Muscle of leg (tissue), 16 donors: ENCODE measurements at places on chromosomes 13 and 19.

DNA sequence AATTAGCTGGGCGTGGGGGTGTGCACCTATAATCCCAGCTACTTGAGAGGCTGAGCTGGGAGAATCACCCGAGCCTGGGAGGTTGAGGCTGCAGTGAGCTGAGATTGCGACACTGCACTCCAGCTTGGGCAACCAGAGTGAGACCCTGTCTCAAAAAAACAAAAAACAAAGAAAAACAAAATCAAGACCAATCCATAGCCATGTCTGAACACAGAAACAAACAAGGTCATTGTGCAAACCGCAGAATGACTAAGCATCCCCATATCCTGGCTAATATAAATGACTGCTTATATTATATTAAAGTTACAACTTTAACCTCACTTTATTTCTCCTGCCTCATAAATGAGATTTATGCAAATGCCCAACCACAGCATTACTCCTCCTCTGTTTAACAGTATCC is 2.3 kb upstream of the LYPD3 start:
- no peak for DNase-seq

GRCh38 chr13:23671377-23671776 is 101.2 kb downstream of the TNFRSF19 start:
- DNase-seq: peak; percentile 61

DNA sequence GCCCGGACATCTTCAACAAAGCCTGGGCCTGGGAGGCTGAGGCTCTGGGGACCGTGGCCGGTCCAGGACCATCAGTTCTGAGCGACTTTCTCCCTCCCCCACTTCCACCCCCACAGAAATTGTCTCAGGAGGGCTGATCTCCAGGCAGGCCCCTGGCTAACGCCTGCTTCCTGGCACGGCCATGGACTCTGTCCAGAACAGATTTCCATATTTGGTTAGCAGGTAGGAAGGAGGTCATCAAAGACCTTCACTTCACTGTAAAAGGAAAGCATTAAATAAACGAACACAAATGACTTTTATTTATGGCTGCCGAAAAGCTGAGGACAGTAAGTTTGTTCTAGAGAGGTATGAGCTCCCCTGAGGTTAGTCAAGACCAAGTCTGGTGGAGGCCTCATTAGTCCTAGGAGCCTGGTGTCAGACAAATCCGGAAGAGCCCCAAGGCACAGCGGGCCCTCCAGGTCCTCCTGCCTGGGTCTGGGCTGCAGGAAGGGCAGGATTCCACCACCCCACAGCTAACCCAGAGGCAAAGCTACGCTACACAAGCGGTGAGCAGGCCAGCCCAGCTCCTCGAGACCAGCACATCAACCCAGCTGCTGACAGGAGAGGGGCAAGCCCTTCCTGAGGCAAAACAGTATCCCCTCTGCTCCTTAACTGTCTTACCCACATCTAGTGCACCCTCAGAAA is 4.6 kb upstream of the PLPP2 start:
- no peak for DNase-seq

- DNase-seq: no peak
These were observed 228.2 kb downstream of the LHFPL6 start for GRCh38 chr13:39374741-39375189.

DNA sequence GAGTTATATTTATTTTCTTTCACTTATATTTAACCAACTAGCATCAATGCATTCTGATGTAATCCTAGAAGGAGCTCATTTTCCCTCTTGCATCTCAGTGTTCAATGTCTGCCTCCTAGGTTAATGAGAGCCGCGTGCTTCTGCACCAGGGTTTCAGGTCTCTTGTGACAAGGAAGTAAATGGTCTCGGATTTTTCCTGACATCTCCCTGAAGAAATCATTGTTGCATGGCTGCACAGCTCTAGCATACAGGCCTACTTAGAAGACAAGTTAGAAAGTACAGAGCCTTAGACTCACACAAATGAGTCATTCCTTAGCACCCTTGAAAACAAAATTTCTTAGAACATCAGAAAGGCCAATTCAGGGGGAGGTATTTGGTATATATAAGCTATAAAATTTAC is 57.2 kb upstream of the KLF12 start:
- no peak for DNase-seq

- DNase-seq: peak; percentile 32
These were observed 116.2 kb downstream of the TBC1D4 start for GRCh38 chr13:75365724-75366173.

DNA sequence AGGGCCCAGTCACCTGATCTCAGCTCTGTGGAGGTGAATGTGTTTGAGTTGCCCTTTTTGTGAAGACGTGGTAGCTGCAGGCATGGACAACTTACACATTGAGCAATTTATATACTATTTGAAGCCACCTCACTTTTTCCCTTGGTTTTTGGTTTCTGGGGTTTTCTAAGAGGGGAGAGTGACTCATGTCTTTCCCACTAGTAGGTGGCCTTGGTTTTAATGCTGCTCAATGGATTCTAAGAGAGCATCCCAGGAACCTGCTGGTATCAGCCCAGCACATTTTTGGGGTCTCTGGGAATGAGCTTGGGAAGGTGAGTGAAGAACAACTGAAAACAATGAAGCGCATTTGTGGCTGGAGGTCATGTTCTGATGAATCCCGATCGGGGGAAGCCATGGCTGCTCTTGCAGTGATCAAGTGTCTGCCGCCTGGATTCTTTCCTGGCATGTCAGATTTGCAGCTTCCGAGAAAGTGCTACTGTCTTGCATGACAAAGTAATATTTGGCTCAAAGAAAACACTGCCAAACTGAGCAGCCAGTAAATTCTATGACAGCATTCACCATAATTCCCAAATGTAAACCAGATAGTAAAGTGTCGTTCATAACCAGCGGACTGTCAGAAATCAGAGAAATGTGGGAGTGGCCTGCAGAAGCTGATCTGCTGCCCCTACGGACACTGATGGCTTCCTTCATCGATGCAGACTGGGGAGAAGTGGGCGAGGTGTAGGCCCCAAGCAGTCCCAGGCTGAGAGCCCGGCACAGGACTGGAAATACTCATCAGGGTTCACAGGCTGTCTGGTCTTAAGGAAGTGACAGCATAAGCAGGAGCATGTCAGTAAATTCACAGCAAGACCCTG is 98.7 kb downstream of the COL4A2 start:
- DNase-seq: no peak

- DNase-seq: no peak
These were observed 414.2 kb downstream of the FOXO1 start for GRCh38 chr13:40252241-40252640.

- DNase-seq: peak; percentile 32
These were observed 4.2 kb downstream of the FNDC3A start for GRCh38 chr13:48979892-48980291.

DNA sequence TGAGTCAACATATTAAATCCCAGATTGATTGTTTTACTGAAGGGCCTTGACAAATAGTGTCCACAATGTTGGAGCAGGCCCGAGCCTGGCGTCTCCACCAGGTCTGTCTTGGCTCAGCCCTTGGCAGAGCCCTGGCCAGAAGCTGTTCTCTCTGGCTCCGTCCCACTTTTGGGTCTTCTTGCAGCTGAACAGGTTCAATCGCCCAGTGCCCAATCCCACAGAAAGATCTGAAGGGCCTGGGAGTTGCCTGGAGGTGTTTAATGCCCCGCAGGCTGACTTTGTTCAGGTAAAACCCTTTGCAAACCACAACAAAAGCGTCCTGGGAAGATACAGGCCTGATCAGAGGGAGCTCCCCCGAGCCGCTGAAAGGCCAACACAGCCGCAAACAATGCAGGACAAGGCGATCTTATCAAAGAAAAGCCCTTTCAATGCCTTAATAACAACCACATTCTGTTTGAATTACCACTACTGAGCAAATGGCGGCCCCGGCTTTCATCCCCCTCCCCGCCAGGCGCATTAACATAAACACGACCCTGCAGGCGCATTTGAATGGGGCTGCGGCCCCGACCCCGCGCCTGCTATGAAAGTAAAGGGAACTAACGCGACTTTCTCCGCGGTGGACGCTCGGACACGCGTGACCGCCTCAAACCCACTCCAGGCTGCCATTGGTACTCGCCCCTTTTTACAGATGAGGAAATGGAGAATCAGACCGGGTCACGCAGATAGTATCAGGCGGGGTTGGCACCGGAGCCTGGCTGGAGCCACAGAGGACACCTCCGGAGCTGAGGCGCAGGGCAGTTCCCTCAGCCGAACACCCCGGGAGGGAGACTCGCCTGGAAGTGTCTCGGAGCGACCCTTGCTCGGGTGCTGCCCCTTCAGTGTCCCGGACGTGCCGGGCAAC is 3.1 kb downstream of the CDX2 start:
- DNase-seq: no peak

DNA sequence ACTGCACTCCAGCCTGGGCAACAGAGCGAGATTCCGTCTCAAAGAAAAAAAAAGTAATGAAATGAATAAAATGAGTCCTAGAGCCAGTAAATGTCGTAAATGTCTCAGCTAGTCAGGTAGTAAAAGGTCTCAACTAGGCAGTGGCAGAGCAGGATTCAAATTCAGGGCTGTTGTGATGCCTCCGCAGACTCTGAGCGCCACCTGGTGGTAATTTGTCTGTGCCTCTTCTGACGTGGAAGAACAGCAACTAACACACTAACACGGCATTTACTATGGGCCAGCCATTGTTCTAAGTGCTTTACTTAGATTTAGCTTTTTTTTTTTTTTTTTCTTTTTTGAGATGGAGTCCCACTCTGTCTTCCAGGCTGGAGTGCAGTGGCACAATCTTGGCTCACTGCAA is 30.2 kb downstream of the CYP2F1 start:
- DNase-seq: peak; percentile 61

GRCh38 chr13:108786456-108787200 is 157.2 kb downstream of the MYO16 start:
- no peak for DNase-seq

GRCh38 chr19:19542507-19542906 is 4.4 kb downstream of the CILP2 start:
- DNase-seq: no peak

- no peak for DNase-seq
These were observed 328 bp downstream of the CYP4F12 start for GRCh38 chr19:15673176-15673654.

- DNase-seq: peak; percentile 84
These were observed 1.4 kb downstream of the ING1 start for GRCh38 chr13:110714797-110715394.

- no peak for DNase-seq
These were observed 74.9 kb upstream of the MTIF3 start for GRCh38 chr13:27524981-27525975.

DNA sequence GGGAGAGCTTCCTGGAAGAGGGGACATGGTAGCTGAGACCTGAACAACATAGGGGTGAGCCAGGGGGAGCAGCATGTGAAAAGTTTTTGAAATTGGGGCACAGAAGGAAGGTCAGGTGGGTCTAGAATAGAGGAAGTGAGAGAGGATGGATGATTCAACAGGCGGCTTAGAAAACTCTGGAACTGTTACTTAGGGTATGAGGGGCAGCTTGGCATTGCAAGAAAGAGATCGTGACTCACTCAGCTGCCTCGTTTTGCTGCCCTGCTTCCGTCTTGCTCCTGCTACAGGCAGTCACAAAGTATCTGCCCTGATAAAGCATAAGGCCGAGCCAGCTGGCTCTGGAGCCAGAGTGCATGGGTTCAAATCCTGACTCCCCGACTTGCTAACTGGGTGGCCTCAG is 1.3 kb upstream of the CEACAM20 start:
- DNase-seq: no peak

GRCh38 chr13:83895994-83896580 is 13.8 kb upstream of the SLITRK1 start:
- DNase-seq: no peak

DNA sequence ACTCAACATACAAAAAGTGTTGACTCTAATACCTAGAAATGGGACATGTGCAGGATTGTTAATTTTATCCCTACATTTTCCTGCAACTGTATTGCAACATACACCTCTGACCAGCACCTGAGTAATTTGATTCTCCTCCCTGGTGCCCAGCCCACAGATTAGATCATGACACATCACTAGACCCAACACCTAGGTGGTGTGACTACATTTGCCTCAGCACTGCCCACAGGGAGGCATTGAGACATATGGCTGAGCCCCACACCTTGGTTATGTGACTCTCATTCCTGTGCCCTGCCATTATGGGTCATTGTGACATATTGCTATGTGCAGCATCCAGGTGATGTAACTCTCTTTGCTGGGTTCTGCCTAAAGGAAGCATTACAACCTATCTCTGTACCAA is 13.2 kb upstream of the ZNF254 start:
- DNase-seq: no peak

GRCh38 chr19:28466107-28467045 is 746.6 kb downstream of the UQCRFS1 start:
- peak; percentile 55 for DNase-seq

GRCh38 chr19:50327013-50327412 is 2.2 kb downstream of the KCNC3 start:
- DNase-seq: no peak

DNA sequence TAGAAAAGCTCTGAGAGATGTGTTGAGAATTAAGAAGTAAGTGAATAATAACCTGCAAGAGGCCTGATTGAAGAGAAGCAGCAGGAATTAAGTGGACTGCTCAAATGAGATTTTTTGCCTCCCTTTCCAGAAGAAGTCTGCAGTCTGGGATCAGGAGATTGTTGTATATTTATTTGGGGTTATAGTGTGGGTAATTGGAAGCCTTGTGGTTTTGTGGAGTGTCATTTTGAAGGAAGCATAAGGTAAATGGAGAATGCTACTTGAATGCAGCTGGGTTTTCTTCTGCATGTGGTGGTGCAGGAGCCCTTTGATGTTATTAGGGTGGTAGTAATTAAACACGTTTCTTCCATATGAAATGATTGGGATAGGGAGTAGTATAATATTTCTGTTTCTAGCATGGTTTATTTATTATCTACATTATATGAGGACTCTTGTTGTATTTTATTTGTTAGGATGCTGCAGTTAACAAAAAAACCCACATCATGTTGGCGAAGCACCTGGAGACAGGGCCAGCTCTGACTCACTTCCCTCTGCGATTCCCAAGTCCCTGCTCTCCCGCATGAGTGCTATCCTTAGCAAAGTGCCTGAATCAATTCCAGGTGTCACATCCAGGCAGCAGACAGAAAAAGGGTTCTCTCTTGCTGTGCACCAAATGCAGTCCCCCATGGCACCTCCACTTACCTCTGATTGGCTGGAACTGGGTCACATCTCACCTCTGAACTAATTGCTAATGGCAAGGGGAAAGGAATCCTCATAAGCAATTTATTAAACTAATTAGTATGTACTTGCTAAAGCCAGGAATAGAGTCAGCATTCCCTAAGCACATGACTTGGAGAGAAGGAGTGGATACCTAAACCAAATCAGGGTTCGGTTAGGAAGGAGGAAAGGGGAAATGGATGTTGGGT is 54.8 kb downstream of the DGKH start:
- no peak for DNase-seq

GRCh38 chr13:111270765-111271698 is 49.4 kb upstream of the TEX29 start:
- DNase-seq: no peak

DNA sequence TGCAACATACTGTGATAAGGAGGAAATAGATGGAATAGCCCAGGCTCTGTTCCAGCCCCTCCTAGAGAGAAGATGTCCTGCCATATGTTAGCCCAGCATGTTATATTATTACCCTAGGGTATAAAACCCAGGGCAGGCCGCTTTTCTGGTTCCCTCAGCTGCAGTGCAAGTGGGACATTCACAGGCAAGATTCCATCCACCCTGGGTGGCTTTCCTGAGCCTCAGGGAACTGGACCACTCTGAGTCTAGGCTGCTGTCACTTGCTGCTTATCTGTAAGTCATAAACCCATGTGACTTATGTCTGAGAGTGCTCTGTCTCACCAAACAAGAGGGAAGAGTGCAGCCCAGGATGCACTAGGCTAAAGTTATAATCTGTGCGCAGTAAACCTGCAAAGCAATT is 413.2 kb downstream of the MZT1 start:
- DNase-seq: no peak

- DNase-seq: no peak
These were observed 19.0 kb upstream of the KPNA3 start for GRCh38 chr13:49811527-49811908.

GRCh38 chr19:1130771-1131717 is 27.2 kb downstream of the GPX4 start:
- DNase-seq: no peak
